ENCODE measurements at places on chromosomes 11 and 22.

DNA sequence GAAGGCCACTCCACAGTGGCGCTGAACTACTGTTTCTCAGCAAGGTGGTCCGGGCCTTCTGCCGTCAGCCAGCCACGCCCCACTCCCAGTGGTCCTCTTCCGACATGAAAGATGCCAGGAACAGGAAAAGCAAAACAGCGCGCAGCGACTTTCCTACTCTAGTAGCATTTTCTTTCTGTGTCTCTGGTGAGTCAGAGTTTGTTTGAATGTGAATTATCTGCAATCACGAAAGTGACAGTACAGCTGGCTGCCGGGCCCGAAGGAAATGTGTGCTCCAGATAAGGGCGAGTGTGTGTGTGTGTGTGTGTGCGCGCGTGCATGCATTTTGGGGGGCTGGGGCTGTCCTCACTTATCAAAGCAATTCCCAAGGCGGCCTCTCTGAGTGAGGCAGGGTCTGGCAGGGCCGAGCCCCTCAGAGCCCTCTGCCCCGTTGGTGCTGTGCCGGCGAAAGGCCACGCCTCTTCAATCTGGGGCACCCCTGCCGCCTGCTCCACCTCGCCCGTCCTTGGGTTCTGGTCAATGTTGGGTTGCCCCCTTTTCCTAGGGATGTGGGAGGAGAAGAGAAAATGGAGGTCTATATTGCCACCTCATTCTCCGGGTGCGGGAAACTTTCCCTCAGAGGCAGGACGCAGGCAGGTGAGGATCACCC lies 288.5 kb downstream of the KIRREL3 start:
- no peak for DNase-seq

- no peak for DNase-seq
Observed at GRCh38 chr11:32109138-32109537, 18.3 kb downstream of the RCN1 start.

GRCh38 chr22:26259510-26259909 lies 90.2 kb downstream of the SEZ6L start:
- peak; percentile 3 for DNase-seq

DNA sequence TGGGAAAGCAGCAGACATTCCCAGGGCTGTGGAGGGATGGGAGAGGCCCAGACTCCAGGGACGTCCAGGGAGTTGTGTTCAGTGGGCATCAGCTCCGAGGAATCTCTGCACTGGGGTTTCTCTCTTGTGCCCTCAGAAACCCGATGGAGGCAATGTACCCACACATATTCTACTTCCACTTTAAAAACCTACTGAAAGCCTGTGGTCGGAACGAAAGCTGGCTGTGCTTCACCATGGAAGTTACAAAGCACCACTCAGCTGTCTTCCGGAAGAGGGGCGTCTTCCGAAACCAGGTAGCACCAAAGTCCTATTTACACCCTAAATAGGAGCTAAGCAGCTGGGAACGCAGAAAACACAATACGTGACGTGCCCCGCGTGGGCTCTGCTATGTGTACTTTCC lies 8.3 kb downstream of the APOBEC3D start:
- no peak for DNase-seq

- DNase-seq, result no peak
Observed at GRCh38 chr11:34263441-34264091, 94.2 kb downstream of the ABTB2 start.

DNA sequence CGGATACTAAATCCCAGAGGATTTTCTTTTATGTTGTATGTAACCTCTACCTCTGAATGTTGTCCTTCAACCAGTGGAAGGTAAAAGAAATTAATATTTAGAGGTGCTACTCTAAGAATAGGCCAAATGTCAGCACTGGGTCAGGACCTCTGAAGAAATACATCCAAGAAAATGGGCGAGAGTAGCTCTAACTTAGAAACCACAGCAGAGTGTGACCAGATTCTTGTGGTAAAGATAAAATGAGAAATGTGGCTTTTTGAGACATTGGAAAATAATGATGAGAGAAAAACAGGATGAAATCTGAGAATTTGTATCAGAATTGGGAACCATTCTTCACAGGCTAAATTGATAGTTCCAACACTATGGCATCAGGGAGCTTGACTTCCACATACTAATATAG lies 63.5 kb downstream of the CSTPP1 start:
- no peak for DNase-seq

DNA sequence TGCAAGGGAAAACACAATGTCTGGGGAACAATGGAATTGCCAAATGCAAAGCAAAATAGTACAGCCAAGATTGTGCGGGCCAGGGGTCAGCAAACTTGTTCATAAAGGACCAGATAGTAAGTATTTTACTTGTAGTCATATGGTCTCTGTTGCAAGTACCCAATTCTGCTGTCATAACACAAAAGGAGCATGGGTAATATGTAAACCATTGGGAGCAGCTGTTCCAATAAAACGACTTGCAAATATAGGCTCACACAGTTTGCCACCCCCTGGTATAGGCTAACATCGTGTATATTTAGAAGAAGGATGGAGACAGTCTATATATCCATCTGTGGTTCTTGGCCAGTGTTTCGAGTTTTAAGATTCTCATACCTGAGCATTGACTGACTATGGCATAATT lies 15.6 kb downstream of the SDHAF2 start:
- DNase-seq, result no peak

- DNase-seq, result no peak
Observed at GRCh38 chr11:110199184-110199981, 97.0 kb downstream of the RDX start.

DNA sequence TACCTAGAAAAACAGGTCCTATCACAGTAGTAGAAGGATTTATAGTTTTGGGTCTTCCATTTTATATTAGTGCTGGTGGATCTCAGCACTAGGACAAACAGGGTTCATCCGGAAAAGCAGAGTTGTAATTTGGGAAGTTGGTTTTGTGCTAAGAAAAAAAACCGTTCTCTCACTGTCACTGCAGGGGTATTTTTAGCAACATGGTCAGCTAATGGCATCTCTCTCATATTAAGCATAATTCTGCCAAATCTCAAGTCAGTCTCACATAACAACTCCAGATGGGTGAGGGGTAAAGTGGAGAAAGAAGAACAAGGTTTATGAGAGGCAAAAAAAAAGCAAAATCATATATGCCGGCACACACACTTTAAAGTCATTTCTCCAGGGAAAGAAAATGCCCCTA lies 51.6 kb upstream of the GDPD4 start:
- DNase-seq, result no peak

GRCh38 chr22:45455212-45455611 lies 41.7 kb downstream of the RIBC2 start:
- no peak for DNase-seq

DNA sequence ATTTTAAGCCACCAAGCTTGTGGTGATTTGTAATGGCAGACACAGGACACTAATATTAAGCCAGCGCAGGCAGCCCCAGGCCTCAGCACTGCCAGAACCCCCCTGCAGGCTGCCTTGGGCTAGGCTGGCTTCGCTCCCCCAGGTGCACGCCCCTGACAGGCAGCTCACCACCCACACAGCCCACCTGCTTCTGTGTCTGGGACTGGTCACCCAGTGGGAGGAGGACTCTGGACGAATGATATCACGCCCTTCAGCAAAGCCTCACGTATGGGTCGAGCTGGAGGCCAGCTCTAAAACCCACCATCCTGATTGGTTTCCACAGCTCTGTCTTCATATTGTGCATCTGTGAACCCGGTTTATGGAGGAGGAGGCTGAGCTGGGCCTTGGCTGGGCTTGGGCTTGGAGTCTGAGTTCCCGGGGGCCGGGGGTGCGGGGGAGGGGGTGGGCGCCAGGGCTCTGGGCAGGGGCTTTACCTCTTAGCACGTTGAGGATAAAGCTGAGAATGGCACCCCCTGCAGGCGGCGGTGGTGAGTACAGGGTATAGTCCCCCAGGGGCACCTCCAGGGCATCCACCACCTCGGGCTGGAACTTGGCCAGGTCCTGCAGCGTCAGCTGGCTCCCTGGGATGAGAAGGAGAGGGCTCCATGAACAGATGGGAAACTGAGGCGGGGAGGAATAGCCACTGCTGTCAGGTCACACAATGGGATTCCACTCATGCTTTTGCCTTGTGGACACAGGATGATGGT lies 13.8 kb downstream of the GGT5 start:
- peak; percentile 60 for DNase-seq

- DNase-seq, result no peak
Observed at GRCh38 chr11:60183591-60184205, 815 bp upstream of the MS4A6A start.

DNA sequence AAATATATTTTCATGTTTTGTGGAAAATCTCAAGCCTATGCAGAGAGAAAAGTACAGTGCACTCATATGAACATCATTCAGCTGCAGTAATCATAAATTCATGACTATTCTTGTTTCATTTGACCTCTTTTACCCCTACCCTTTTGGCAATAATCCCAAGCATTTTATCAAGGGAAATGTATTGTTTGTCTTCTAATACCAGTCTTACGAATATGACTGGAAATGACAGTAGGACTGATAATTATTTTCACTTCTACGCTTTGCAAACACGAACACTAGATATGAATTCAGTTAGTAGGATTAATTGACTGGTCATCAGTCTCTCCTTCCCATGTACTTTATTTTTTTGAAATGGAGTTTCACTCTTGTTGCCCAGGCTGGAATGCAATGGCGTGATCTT lies 90.3 kb downstream of the MTMR3 start:
- no peak for DNase-seq

DNA sequence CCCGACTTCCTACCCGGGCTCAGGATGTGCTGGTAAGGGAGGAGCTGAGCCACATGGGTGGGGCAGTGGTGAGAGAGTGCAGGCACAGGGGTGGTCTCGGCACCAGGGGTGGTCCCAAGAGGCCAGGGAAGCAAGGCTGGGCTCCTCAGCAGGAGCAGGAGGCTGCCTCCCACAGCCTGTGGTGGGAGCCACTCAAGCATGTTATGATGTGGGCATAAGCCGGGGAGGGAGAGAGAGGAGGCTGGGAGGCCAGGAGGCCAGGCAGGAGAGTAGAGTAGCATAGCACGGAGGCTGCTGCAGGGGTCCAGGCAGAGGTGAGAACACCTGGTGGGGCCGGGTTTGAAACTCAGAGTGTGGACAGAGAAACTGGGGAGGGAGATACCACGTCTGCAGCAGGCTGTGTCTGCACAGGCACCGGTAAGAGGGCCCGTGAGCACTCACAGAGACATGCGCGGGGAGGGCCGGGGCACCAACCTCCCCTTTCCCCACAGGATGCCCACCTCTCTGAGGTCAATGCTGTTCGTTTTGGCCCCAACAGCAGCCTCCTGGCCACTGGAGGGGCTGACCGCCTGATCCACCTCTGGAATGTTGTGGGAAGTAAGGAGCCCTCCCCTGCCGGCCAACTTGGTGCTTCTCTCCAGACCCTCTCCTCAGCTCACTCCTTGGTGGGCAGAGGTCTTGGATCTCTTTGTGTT lies 10.7 kb downstream of the ATG16L2 start:
- no peak for DNase-seq

GRCh38 chr11:74185695-74186094 lies 14.6 kb downstream of the PPME1 start:
- no peak for DNase-seq

DNA sequence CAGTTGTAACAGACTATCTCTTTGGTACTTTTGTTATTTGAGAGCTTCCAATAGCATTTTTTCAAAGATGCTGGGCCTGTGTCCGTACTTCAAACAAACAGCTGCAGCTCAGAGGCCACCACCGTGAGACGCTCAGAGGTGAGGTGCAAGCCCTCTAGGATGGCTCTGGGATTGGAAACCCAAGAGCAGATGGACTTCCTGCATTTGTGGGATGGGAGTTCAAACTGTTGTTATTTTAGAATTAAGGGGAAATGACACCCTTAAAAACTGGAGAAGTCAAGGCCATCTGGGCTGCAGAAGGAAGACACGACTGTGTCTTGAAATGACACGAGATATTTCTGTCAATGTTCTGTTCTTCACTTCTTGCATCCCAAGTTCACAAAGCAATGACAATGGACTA lies 9.2 kb upstream of the IL10RA start:
- no peak for DNase-seq

- DNase-seq, result no peak
Observed at GRCh38 chr11:96033095-96033494, 109.2 kb upstream of the MTMR2 start.
